ENCODE measurements at places on chromosomes 11 and 22.

- no peak for DNase-seq
Measured at GRCh38 chr11:122706291-122707088, 51.0 kb downstream of the UBASH3B start.

GRCh38 chr22:47195156-47195483 lies 432.7 kb downstream of the TBC1D22A start:
- no peak for DNase-seq

DNA sequence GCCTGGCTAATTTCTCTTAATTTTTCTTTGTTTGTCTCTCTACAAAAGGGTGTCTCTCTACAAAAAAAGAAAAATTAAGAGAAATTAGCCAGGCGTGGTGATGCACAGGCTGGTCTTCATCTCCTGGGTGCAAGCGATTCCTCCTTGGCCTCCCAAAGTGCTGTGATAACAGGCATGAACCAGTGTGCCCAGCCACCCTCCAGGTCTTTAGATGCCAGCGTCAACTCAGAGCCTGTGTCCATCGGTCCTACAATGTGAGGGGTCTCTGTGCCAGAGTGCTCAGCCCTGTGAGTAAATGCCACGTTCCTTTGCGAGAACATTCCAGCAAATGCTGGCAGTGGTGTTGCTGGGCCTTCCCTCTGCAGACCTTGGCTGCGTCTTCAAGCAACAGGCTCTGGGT lies 62.7 kb downstream of the IGF2 start:
- no peak for DNase-seq

- no peak for DNase-seq
Measured at GRCh38 chr11:126992804-126993111, 7.8 kb downstream of the KIRREL3 start.

GRCh38 chr11:16956538-16957153 lies 57.6 kb downstream of the PLEKHA7 start:
- no peak for DNase-seq

DNA sequence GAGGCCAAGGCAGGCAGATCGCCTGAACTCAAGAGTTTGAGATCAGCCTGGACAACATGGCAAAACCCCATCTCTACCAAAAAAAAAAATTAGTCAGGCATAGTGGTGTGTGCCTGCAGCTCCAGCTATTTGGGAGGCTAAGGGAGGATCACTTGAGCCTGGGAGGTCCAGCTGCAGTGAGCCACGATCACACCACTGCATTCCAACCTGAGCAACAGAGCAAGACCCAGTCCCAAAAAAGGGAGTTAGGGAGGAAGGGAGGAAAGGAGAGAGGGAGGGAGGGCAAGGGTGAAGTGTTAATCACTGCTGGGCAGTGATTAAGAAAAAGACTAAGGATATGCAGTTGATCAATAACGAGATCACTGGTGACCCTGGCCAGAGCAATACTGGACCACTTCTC lies 56.0 kb upstream of the APOA1 start:
- DNase-seq = no peak

- no peak for DNase-seq
Measured at GRCh38 chr22:26674211-26675190, 17.1 kb downstream of the MIAT start.

- DNase-seq = no peak
Measured at GRCh38 chr11:7480113-7480512, 5.2 kb upstream of the OLFML1 start.

DNA sequence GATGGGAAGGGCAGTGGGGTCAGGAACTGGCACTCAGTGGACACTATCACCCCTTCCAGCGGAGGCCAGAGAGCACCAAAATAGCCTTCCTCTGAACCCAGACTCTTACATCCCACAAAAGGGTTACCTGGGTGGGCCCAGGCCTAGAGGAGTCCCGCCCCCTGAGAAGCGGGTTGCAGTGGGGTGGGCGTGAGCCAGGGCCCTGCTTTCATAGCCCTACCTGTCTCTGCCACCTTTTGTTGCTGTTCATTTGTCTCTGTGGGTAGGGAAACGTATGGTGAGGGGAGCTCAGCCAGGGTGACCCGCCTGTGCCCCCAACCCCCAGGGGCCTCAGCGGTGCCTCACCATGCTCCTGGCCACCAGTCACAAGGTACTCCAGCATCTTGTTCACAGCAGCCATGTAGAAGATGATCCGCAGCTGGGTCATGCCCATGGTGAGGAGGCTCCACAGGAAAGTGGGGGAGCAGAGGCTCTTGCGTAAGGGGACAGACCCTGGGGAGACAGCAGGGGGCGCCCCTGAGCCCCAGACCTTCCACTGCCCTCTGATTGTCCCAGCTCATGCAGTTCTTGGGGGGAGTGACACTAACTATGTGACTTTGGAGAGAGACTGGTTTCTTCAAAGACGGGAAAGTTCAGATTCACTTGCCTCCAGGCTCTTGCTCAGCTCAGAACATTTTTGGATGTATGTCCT lies 24.0 kb downstream of the SLC43A1 start:
- DNase-seq = no peak

DNA sequence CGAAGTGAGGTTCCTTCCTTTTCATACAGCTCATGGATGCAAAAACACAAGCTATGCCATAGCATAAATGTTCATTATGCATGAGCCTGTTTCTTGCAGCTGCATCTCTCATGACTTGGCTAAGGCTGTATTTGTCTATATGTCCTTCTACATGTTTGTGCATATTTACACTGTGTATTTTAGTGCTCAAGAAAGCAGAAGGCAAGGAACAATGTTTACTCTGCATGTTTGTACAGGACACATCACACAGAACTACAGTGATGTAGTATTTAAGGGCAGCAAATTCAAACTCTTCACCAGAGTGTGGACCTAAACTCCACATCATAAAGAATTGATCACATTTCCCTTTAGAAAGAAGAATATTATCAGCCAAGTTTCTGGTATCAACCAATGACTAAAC lies 170.3 kb downstream of the CADM1 start:
- no peak for DNase-seq

GRCh38 chr11:83088965-83089364 lies 17.3 kb upstream of the RAB30 start:
- DNase-seq = no peak

GRCh38 chr11:116225784-116226585 lies 546.8 kb downstream of the BUD13 start:
- DNase-seq = no peak

GRCh38 chr22:40728731-40729189 lies 49.5 kb downstream of the MCHR1 start:
- peak; percentile 57 for DNase-seq

All from right kidney (tissue), 9 donors.